ENCODE measurements at places on chromosomes 7 and 10. TPM values are rescaled to one million over a fixed set of nuclear protein-coding genes. Genes with fewer than 3 reads are reported as not detected.

DNA sequence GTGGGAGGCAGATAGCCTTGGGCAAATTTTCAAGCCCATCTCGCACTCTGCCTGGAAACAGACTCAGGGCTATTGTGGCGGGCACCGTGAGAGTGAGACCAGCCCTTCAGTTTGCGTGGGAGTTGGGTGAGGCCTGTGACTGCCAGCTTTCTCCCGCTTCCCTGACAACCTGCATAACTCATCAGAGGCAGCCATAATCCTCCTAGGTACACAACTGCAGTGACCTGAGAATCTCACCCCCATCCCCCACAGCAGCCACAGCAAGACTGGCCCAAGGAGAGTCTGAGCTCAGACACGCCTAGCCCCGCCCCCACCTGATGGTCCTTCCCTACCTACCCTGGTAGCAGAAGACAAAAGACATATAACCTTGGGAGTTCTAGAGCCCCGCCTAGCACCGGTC lies 275.4 kb downstream of the GRID1 start:
- ATAC-seq = no peak

GRCh38 chr10:127964621-127965020 lies 57.7 kb downstream of the PTPRE start:
- ATAC-seq = no peak

GRCh38 chr7:99024066-99024465 lies 119.8 kb downstream of the SMURF1 start:
- ATAC-seq = no peak

DNA sequence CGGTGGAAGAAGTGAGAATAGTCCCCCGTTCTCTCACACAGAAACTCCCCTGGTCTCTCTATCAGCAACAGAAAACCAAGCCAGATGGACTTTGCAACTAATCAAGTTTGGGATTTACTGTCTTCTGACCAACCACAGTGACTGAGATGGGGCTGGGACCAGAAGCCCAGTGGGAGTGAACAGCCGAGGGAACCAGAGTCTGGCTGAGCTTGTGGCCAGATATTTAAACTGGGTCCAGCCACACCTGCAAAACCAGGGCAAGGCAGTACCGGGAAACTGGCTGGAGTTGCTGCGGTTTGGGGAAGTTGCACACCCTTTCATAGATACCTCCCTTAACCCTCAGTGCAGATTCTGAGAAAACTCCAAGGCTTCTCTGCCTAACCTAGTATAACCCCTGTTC lies 6.0 kb downstream of the GSTK1 start:
- no peak for ATAC-seq

DNA sequence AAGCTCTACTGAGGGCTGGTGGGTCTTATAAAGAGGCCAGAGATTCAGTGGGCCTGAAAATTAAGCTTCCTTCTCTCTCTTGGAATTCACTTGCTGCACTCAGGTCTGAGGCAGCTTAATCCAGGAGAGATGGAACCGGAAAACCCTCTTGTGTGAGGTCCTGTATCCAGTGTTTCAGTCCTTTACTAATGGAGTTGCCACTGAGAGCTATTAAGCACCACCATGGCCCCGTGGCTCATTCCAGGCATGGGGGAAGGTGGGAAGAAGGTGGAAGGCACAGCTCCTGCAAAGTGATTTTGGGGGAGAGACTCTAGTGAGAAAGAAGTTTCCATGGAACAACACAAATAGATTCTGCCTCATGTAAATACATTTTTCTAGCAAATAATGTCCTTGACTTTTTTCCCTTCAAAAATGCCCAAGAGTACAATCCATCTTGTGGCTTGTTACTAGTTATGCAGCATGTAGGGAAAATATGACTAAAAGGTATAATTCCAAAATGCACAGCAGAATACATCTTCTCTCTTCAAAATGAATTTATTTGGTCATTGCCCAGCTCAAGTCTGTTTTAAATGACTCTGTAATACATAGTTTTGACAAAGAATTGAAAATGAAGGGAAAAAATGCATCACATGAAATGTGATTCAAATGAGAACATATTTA lies 46.7 kb upstream of the FOXI2 start:
- no peak for ATAC-seq

The SPDYE1 gene
- 2.6 TPM for total RNA-seq

The FZD1 gene
- total RNA-seq = 2.1 TPM

The KMT2E gene
- 65.2 TPM for total RNA-seq

The PPP1R17 gene
- total RNA-seq = 111 TPM
